ENCODE measurements at places on chromosomes 13 and 19.

GRCh38 chr13:49908637-49909036, 27.5 kb downstream of the SPRYD7 start:
- peak; percentile 11 for DNase-seq

DNA sequence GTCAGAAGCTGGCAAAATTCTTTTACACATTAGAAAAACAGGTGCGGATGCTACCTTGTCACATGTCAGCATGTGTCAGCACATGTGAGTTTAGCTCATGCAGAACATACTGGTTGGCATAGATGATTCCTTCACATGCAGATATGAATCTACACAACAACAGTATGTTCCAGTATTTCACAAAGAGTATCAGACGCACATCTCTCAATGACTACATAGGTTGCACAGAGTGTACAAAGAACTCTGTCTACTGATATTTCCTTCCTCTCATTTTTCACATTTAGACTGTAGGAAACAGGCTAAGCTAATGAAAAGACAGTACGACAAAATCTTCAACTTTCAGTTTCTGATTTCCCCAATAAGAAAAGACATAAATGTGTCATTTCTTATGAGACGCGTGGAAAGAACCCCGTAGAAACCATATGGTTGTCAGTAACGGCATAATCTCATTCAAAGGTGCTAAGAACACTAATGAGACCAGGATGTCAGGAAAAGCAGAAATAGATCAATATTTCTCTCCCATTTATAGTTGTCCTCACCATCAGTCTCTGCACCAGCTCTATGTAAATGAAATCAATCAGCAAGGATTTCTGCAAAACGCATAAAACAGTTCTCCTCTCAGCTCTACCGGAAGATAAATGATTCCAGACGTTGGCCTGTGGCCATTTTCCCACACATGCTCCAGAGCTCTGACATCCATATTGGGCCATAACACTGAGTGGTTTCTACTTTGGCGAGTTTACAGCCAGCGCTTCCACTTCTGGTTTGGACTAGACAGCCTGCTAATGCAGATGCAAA, 81.2 kb downstream of the STARD13 start:
- DNase-seq, result no peak

GRCh38 chr13:95226050-95226449, 75.2 kb downstream of the ABCC4 start:
- DNase-seq, result no peak

- no peak for DNase-seq
These were observed 53.3 kb upstream of the POSTN start for GRCh38 chr13:37651891-37652290.

DNA sequence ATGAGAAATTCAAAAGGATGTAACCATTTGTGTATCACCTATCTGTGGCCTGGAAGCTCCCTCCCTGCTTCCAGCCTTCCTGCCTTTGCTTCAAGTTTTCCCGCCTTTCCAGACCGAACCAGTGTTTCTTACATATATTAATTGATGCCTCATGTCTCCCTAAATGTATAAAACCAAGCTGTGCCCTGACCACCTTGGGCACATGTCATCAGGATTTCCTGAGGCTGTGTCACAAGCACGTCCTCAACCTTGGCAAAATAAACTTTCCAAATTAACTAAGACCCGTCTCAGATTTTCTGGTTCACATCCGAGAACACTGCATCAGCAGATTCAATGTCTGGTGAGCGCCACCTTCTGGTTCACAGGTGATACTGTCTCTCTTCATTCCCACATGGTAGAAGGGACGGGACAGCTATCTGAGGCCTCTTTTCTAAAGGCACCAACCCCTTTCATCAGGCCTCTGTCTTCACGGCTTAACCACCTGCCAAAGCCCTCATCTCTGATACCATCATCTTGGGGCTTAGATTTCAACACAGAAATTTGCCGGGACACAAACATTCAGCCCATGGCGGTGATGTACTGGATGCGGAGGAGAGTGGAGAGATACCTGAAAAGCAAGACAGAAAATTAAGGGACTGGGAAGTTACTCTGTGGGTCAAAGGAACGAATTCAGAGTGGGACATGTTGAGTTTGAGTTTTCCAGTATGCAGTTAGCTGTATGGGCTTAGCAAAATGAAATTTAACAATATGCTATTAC, 58.7 kb upstream of the PABPC3 start:
- peak; percentile 47 for DNase-seq

- no peak for DNase-seq
These were observed 53.6 kb downstream of the DGKH start for GRCh38 chr13:42101821-42102585.

- DNase-seq, result no peak
These were observed 1004.1 kb upstream of the PCDH9 start for GRCh38 chr13:68234274-68234673.

DNA sequence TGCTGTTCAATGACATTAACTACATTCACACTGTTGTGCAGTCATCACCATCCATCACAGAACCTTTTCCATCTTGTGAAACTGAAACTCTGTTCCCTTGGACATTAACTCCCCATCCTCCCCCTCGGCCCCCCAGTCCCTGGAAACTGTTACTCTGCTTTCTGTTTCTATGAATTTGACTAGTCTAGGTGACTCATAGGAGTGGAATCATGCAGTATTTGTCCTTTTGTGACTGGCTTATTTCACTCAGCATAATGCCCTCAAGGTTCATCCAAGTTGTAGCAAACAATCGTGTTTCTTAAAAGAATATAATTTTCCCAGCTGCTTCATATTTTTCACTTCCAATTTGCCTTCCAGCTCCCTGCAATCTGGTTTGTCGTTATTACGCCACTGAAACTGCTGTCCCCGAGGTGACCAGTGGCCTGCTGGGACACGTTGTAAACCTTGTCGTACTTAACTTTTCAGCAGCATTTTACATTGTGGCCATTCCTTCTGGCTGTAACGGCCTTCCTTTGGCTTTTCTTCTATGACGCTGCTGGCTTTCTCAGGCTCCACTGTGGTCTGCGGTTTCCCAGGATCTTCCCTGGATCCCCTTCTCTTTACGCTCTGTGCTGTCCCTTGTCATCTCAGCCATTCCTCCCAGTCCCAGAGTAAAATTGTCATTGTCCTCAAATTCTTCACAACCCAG, 74.0 kb downstream of the DHRS12 start:
- DNase-seq, result no peak

- DNase-seq, result no peak
These were observed 23.4 kb upstream of the SLITRK1 start for GRCh38 chr13:83905641-83906040.

- DNase-seq, result no peak
These were observed 565.9 kb upstream of the SPRY2 start for GRCh38 chr13:80906860-80907259.

DNA sequence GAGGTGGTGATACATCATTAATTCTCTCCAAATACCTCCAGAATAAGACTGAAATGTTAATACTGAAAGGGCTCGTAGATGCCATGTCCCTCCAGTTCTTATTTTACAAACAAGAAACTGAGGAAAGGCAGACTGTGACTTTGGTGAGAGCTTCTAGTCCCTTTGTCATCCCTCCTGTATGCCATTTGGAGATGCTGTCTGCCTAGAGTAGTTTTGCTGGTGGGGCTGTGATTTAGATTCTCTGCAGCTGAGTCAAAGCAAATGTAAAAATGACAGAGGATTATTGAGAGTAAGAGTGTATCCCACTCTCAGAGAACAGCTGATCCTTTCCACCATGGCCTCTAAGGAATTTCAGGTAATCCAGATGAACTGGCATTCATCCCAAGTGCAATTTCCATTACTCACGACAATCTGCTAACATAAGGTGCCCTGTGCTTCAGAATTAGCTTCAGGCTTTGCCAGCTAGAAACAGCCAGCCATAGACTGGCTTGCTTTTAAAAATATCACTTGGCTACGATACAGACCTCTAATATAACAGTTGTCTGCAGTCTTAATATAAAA, 16.8 kb downstream of the PABPC3 start:
- DNase-seq, result no peak

GRCh38 chr19:13430790-13431582, 75.3 kb downstream of the CACNA1A start:
- DNase-seq, result peak; percentile 44

DNA sequence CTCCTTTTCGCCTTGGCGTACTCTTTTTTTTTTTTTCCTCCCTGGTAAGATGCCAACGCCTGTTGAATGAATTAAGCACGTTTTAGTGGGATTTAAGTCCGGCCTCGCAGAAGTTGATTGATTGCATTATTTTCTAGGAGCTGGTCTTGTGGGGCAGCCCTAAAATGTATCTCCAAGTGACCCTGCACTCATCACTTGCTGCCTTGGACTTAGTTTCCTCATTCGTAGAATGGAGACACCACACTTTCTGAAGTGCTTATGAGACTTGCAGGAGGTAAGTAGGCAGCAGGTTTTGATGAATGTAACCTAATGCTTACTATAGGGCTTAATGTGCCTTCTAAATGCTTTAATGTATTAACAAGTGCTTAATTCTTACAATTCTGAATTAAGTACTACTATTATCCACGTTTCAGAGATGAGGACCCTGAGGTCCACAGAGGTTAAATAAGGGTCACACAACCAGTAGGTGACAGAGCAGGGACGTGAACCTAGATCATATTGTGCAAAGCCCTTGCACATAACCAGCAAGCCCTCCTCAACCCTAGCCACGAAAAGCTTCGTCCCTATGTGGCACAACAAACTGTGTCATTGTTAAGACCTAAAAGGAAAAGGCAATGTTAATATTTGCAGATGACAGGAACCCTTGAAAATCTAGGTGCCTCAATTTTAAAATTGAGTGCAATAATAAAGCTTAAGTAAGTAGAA, 514 bp upstream of the ARGLU1 start:
- no peak for DNase-seq

- DNase-seq, result no peak
These were observed 7.0 kb downstream of the ARMC6 start for GRCh38 chr19:19040417-19040816.

GRCh38 chr19:46308510-46308909, 11.7 kb downstream of the HIF3A start:
- DNase-seq, result no peak

DNA sequence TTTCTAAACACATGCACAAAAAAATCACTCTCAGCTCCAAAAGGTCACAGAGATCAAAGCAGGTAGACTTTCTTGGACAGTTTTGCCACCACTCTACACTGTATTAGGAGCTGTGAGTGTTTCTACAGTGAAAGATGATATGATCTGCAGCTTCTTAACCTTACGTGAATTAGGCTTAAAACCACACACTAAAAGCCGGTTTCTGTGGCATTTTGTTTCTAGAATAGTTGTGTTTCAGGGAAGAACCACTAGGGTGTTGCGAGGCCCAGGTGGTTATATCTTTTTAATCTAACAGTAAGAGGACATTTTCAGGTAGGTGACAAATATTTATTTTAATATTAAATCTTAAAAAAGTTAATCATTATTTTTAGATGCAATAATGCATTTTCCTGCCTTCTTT, 216.4 kb downstream of the KLF5 start:
- no peak for DNase-seq

DNA sequence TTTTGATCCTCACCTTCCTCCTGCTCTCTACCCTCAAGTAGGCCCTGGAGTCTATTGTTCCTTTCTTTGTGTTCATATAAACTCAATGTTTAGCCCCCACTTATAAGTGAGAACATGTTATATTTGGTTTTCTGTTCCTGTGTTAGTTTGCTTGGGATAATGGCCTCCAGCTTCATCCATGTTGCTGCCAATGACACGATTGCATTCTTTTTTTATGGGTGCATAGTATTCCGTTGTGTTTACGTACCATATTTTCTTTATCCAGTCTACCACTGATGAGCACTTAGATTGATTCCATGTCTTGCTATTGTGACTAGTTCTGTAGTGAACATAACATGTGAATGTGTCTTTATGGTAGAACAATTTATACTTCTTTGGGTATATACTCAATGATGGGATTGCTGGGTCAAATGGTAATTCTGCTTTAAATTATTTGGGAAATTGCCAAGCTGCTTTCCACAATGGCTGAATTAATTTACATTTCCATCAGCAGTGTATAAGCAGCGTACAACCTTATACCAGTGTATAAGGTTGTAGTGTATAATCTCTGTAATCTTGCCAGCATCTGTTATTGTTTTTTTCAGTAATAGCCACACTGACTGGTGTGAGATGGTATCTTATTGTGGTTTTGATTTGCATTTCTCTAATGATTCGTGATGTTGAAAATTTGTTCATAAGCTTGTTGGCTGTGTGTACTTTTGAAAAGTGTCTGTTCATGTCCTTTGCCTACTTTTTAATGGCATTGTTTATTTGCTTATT, 288.9 kb downstream of the KCNRG start:
- DNase-seq, result no peak

- DNase-seq, result no peak
These were observed 35.3 kb upstream of the RFC3 start for GRCh38 chr13:33782631-33783030.

DNA sequence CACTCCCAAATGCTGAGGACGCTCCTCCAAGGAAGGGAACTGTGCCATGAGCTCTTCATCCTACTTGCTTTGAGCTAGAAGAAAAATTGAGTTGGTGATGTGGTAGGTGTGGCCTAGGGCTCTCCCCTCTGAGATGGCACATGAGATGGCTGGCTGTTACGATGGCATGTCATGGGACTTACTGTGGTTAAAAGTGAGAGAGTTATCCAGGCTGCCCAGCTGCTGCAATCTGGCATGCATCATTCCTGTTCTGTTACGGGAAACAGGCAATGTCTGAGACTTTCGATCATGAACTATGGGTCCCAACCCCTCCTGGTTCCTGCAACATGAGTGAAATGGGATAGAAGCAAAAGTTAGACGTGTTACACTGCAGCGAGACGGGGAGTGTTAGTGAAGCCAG, 93.3 kb upstream of the SLC15A1 start:
- no peak for DNase-seq

DNA sequence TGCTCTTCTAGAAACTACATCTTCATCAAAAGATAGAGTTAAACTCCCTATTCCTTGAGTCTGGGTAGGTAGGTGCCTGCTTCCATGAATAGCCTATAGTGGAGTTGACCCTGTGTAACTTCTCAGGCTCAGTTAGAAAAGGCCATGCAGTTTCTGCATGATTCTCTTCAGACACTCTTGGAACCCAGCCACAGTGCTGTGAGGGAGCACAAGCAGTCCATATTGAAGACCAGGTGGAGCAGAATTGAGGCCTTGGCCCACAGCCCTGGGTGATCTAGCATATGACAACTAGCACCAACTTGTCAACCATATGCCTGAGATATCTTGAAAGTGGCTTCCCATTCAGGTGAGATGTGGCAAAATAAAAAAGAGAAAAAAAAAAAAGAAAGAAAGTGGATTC, 10.3 kb upstream of the PAN3 start:
- no peak for DNase-seq

- no peak for DNase-seq
These were observed 28.3 kb downstream of the ZNF507 start for GRCh38 chr19:32373585-32374295.

GRCh38 chr19:52138983-52139251, 821 bp downstream of the ZNF616 start:
- no peak for DNase-seq

DNA sequence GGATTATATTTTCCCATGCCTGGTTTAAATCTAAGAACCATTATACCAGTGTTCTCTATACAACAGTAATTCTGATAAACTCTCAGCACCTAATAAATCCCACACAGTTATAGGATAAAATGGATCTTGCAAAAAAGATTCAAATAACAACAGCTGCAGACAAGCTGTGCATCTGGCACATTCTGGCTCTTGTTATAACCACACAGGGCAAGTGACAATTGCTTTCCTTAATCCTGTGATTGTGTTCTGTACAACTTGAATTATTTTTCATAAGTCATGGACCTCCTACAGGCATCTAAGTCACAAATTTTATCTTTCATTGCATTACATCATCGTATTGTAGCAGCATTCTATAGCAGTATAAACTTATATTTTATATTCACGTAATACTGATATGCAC, 948.3 kb downstream of the SLITRK1 start:
- DNase-seq, result no peak
